ENCODE measurements at places on chromosomes 3 and 15. TPM values are rescaled to one million over a fixed set of nuclear protein-coding genes. Genes with fewer than 3 reads are reported as not detected.

The MRPL47 gene
- 44.4 TPM for total RNA-seq

The PLSCR2 gene
- total RNA-seq: not detected

The HEG1 gene
- 11.3 TPM for total RNA-seq

The ULK3 gene
- 31.7 TPM for total RNA-seq

The LRRN1 gene
- total RNA-seq: not detected

The GOLGA6L7 gene
- not detected for total RNA-seq

The COL8A1 gene
- total RNA-seq: not detected

The CFAP92 gene
- total RNA-seq: not detected

The LSMEM2 gene
- not detected for total RNA-seq

Measured in A549 treated with Mapracorat at 1 μM for 4 hours (cell line).